ENCODE measurements at places on chromosomes 13 and 19. TPM values are rescaled to one million over a fixed set of nuclear protein-coding genes. Genes with fewer than 3 reads are reported as not detected.

RANBP3 gene
- 28.8 TPM for total RNA-seq

CYP4F2 gene
- total RNA-seq, result not detected

ZNF177 gene
- total RNA-seq, result 1.1 TPM

CASP14 gene
- not detected for total RNA-seq

MAST1 gene
- total RNA-seq, result not detected

SOHLH2 gene
- 0.38 TPM for total RNA-seq

CCL25 gene
- not detected for total RNA-seq

KIR2DL4 gene
- not detected for total RNA-seq

RUBCNL gene
- 18.5 TPM for total RNA-seq

CEACAM21 gene
- not detected for total RNA-seq

FGF14 gene
- total RNA-seq, result under 0.01 TPM

SF3A2 gene
- 15.4 TPM for total RNA-seq

SLC1A6 gene
- total RNA-seq, result not detected

RPS28 gene
- total RNA-seq, result 1,293 TPM

Measured in smooth muscle cell of the coronary artery (primary cell).